Substantia nigra (tissue), 51 donors: ENCODE measurements at places on chromosomes 7 and 10.

DNA sequence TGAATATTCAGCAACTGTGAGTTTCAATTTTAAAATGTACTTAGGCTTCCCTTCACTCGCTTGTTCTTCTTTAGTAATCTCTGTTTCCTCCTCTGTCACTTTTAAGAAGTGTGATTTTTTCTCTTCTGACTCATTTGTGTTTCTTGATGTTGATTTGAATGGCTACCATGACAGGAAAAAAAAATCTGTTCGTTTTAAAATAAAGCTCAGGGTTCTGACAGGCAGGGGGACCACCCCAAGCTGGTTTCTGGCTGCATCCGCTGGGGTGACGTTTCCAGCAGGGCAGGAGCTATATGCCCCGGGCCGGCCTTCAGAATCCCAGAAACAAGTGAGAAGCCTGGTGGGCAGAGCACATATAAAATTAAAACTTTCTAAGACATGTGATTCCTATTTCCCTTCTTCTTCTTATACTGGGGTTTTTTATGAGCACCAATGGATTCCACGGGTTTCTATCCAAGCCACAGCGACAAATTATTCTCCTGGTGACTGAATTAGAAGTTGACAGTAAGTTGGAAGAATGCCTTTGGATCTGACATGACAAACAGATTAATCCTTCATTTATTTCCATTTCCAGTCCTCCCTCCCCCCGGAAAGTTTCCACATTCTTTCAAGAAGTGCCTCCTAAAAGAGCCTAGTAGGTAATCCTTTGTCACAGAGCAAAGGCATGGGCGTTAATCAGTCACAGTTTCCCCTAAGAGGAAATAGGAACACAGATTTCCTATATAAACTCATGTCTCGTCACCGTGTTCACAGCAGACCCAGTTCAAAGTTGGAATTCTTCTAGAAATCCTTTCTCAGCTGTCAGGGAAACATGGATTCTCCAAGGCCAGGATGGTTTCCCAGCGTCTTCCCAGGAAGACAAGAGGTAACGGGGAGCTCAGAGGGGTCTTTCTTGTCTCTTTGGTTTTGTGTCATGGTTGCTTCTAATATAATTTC lies 79.9 kb downstream of the PTPRE start:
- DNase-seq, result no peak

GRCh38 chr7:98659756-98660155 lies 42.7 kb downstream of the NPTX2 start:
- DNase-seq, result no peak

- DNase-seq, result no peak
Measured at GRCh38 chr7:80679921-80680907, 41.8 kb downstream of the CD36 start.

GRCh38 chr10:19872504-19873271 lies 56.5 kb downstream of the PLXDC2 start:
- DNase-seq, result no peak

DNA sequence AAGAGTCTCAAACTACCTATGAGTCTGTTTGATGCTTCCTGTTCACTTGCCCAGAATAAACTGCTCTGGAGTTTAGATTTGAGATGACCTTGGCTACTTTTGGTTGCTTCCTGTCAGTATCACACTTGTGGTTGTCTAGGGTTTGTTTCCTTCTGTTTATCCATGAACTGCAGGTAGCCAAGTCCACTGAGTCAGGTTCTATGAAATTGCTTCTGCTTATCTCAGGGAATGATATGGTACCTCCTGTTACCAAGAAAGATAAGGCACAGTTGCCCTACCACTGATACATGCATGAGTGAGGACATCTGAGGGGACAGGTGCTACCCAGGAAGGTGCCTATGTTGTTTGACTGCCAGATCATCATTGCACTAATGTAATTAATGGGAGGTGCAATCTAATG lies 15.8 kb upstream of the EEPD1 start:
- no peak for DNase-seq

DNA sequence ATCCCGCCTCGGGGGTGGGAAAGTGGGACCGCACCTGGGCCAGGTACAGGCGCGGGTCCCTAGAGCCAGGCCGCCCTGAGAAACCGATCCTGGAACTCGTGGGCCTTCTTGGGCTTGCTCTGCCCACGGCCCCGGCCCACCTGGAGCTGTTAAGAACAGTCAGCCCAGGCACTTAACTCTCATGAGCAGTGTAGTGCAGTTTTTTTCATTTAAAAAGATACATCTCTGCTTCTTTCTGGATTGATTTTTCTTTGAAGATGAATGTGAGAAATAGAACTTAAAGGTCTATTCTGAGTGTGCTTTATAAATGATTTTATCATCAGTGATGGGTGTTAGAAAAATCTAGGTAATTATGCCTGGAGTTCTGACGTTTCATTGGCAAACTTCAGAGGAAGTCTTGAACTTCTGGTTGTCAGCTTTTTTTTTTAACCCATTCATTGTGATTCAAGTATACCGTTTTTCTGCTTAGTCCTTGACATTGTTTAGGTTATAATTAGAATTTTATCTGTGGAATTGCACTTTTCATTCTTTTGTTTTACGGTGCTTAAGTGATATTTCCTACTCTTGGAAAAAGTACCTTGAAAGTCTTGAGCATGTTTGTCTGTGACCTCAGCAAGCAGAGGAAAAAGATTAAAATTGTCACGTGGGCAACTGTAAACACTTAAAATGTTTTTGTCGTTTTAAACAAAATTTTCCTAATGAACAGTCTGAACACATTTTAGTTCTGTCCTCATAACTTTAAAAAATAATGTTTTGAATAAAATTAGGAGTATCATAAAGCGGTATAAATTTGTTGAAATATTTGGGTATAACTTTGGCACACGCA lies 906 bp downstream of the CDK1 start:
- DNase-seq, result no peak

- no peak for DNase-seq
Measured at GRCh38 chr10:45302573-45302972, 12.8 kb downstream of the OR13A1 start.

DNA sequence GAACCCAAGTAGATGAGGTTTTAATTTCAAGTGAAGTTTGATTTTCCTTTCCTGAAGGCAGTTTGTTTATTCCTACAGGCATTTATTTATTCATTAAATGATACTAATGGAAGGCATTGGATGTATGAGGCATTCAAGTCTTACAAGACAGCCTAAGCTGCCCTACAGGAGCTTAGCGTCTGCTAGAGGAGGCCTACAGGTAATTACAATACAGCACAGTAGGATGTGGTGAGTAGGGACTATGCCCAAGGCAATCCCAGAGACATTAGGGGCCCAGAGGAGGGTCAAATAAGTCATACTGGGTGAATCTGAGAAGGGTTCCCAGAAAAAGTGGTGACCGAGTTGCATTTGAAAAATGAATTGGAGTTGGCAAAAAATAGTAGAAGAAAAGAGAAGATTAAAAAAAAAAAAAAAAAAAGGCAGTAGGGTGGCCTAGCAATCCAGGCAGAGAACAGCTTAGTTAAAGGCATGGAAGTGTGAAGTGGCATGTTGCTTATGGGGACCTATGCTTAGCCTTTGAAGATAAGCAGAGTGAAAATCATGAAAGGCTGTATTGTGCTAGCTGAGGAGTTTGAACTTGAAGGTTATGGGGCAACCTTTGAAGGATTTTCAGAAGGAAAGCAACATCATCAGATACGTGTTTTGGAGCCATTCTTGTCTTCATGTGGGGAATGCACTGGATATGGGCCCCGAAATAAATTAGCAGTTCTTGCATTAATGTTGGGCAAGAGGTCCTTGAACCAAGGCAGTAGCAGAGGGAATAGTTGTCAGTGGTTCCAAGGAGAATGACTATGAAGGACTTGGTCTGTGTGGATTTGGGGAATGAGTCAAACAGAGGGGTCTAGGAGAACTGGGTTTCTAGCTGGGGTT lies 65.5 kb downstream of the SNX10 start:
- DNase-seq, result no peak

GRCh38 chr7:129443612-129444011 lies 9.4 kb downstream of the STRIP2 start:
- DNase-seq, result no peak

DNA sequence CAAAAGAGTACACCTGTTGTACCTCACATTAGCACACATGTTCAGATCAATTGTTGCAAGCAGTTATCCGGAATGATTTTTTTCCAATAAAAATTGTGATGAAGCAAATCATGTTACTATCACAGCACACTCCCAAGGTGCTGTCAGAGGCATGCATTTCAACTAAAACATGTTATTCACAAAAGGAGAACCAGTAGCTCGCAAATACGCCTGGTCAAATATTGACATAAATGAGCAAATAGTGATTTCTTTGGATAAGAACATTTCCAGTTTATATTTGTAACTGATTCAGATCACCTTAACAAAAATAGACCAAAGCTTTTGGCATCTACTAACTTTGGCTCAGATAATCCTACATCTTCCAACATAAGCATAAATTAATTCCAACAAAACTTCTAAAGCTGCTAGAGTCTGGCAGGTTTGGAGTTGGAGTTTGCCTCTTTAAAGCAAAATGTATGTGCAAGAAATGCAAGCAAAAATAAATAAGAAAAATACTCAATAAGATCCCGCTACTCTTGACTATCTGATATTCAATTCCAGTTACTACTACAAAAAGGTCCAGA lies 208.0 kb downstream of the SFMBT2 start:
- DNase-seq, result no peak

DNA sequence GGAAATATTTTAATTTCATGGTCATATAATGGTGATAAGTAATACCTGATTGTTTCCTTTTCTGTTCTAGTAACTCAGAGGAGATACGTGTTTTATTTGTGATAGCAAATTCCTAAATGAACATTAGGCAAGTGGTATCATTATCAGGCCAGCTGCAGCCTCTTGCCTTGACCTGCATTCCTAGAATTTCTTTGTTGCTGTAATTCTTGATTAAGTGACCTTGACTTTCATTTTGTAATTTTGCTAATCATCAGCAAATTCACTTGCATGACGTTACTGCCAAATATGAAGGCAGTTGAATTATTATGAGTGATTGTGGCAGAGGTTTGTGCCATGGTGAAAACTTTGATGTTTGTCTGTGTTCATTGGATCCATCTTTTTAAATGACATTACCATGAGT lies 5.6 kb upstream of the AS3MT start:
- no peak for DNase-seq

DNA sequence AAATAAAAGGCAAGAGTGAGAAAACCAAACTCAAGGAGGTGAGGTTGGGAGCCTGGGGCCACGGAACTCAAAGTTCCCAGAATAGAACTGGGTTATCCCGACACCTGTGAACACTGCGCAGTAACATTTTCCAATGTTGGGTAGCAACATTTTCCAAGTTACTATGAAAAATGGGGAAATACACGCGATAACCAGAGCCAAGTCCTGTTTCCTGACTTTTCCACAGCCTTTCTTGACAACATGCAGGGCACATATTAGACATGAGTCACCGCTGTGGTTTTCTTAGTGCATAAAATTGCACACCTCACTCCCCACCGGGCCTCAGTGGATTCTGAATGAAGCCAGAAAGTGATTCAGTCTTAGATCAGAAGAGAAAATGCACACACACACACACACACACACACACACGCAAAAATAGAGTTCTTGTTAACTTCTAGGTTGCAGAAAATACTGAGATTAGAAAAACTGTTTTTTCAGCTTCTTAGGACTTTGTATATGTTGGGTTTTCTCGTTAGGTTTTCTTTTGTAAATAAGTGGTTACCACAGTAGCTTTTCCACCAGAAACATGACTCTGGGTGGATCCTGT lies 70.0 kb downstream of the CAMK1D start:
- DNase-seq, result no peak

- DNase-seq, result no peak
Measured at GRCh38 chr10:133467286-133467911, 13.7 kb downstream of the SCART1 start.
